ENCODE measurements at places on chromosomes 12 and 14.

DNA sequence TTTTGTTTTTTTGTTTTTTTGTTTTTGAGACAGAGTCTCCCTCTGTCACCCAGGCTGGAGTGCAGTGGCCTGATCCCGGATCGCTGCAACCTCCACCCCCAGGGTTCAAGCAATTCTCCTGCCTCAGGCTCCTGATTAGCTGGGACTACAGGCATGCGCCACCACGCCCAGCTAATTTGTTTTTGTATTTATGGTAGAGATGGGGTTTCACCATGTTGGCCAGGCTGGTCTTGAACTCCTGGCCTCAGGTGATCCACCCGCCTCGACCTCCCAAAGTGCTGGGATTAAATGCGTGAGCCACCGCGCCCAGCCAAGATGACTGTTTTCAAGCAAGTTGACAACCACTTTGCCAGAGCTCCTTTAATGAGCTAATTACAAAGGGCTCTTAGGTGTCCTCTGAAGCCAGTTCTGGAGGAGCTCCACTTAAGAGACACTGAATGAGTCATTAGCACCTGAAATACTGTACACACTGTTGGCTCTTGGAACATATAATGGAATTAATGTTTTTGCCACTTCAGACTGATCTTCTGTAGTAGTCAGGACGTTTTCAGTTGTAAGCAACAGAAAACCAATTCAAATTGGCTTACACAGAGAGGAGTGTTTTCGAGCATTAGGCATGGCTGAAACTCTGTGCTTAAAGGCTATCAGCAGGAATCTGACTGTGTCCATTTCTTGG is 55.4 kb upstream of the MED13L start:
- no peak for DNase-seq

GRCh38 chr12:89880690-89881350 is 172.2 kb upstream of the ATP2B1 start:
- no peak for DNase-seq

DNA sequence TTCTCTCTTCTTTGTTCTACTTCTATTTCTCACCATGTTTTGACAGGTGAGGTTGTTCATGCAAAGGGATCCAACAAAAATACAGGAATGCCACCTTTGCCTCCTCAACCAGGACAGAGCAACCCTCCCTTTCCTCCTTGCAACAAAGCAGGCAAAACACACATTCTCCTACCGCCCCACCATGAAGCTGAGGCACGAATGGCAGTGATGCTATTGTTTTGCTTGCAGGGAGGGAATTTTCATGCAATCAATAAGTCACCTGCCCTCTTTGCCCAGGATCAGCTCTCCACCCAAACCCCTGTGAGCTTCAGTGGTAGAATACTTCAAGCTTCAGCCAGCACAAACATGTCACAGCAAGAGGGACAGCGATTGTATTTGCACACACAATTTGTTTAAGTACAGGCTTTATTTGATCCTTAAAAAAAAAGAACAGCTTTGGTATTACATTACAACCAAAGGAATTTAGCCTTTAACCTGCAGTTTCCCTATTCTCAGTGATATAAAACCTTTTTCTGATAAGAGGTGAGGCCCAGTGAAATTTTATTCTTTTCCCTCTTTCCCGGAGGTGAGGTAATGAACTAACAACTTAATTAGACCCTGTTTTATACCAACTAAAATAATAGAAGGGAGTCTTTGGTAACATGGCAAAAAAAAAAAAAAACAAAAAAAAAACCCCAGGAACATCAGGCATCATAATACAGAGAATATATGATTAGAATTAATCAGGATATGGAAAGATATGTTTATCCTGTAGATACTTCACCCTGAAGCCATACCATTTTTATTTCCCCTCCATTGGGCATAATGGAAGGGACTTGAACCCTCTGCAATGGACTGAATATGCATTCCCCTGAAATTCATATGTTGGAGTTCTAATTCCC is 87.0 kb upstream of the EEA1 start:
- DNase-seq, result no peak

DNA sequence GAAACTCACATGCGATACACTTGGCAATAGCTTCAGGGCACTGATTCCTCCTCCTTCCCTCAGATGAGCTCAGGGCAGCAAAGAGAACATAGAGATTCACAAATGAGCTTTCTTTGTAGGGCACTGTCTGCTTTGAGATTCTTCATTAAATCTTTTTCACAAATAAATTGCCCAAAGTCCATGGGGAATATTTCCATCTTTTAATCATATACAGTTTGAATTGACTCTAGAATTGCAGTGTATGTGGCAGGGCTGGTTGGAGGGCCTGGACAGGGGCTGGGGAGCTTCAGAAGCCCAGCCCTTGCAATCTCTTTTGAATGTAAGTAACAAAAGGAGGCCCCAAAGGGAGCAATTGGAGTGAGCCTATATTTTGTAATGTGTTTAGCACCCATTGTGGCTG is 197.5 kb downstream of the NOVA1 start:
- no peak for DNase-seq

- no peak for DNase-seq
Measured at GRCh38 chr12:94987076-94987669, 16.3 kb downstream of the NDUFA12 start.

DNA sequence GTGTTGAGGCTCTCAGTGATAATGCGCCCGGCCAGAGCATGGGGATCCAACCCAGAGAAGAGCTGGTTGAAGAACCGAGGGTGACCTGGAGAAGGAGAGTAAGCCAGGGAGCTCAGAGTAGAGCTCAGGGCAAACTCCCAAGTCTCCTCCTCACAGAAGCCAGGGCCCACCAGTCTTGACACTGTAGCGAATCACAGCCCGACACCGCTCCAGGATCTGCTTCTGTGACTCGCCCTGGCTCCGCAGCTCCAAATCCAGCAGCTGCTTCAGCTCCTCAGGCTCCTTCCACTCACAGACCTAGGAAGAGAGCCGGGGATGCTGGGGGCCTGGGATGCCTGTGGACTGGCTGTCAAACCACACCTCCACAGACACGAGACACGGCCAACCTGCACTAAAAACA is 8.2 kb upstream of the ZNF740 start:
- DNase-seq, result no peak

Measured in stimulated activated CD8-positive, alpha-beta memory T cell treated with anti-CD3 and anti-CD28 coated beads, Interleukin-4, amount 100 ng/mL, for 1 hour (primary cell).